Nephron progenitor cell (in vitro differentiated cells): ENCODE measurements at places on chromosomes 1 and 21.

- no peak for DNase-seq
Measured at GRCh38 chr1:54591127-54591756, 32.1 kb downstream of the FAM151A start.

GRCh38 chr21:41766883-41767605 is at the start of gene RIPK4:
TSS of gene RIPK4 (minus strand) at chr21:41767052. CDS start at chr21:41767041, 11 bp downstream.
- peak; percentile 77 for DNase-seq

DNA sequence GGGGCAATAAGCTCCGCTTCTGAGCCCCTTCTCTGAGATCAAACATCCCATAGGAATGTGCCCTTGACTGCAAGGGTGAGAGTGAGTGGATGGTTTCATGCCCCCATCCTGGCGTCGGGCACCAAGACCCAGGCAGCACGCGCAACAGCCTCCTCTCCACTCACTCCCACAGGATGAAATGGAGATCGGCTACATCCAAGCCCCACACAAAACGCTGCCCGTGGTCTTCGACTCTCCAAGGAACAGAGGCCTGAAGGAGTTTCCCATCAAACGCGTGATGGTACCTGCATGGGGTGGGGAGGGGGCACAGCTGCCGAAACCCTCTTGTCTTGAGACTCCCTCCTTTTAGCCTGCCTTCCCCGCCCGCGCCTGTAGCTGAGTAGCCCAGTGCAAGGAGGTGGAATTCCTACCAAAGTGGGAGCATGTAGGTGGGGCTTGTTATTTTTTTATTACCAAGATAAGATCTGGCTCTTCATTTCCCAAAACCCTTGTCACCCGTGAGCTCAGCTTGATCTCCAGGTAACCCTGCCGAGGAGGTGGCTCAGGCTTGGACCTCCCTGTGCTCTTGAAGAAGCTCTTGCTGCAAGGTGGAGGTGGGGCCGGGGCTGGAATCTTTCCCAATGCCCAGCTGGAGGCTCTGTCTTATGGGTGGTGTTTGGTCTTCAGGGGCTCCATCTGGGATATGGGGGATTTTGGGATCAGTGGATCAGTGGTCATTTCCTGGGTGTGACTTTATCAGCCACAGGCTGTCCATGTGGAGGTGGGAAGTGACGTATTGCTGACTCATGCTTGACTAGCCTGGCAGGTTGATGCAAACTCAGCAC is 24.0 kb upstream of the PADI6 start:
- DNase-seq: no peak

DNA sequence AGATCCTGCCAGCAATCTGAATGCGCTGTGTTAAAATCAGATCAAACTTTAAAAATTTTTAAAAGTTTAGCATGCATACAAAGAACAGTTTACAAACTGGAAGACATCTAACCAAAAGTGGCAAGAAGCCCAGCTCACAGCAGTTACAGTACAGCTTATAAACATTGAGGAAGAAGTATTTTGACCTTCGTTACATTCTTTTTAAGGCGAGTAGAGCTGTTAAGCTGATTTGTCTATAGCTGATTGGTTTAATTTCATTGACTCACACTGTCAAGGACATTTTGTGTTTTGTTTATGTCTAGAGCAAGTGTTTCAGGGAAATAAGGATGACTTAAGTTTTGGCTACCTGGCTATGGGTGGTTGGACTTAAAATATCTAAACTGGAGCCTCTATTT is 3.0 kb upstream of the PGM1 start:
- no peak for DNase-seq

- no peak for DNase-seq
Measured at GRCh38 chr1:172909606-172910326, 141.0 kb downstream of the TNFSF18 start.

- no peak for DNase-seq
Measured at GRCh38 chr21:42486072-42486471, 10.0 kb downstream of the RSPH1 start.

- peak; percentile 64 for DNase-seq
Measured at GRCh38 chr1:43007377-43008114, 48.9 kb upstream of the SLC2A1 start.

GRCh38 chr21:17793246-17794123 is 25.7 kb downstream of the C21orf91 start:
- DNase-seq: no peak

- no peak for DNase-seq
Measured at GRCh38 chr1:923991-924655, 400 bp downstream of the SAMD11 start.

DNA sequence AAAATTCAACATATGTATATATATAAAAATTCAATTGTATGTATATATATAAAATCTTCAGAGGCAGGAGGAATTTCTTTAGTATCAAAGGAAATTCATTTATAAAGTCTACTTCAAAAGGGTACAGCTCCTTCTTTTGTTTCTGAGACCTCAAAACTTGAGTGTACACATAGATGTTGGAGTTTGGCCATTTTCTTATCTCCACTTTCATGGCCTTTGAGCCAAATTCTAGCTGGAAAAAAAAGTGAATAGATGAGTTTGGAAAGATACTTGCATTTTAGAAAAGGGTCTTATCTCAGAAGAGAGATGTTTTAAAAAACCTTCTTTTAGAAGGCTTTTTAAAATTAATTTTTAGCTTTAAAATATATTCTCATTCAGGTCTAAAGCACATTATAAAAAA is 103.2 kb downstream of the ATF6 start:
- no peak for DNase-seq

- DNase-seq: no peak
Measured at GRCh38 chr1:56520016-56520601, 59.3 kb downstream of the PLPP3 start.

DNA sequence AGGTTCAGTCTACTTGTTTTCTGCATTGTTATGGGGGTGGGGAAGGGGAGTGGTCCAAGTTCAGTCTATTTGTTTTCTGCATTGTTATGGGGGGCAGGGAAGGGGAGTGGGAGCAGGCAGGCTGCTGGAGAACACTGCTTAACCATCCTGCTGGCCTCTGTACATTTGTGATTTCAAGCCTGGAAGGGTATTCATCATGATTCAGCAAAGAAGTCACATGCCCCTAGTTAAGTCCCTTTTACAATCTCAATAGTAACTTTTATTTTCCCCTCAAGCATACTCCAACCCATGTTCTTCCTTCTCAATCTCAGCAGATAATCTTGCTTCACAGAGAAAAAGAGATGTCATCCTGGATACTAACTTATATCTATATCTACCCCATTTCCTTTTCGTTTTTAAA is 7.9 kb downstream of the LYST start:
- no peak for DNase-seq

- DNase-seq: no peak
Measured at GRCh38 chr1:14380408-14380807, 218.1 kb upstream of the KAZN start.

DNA sequence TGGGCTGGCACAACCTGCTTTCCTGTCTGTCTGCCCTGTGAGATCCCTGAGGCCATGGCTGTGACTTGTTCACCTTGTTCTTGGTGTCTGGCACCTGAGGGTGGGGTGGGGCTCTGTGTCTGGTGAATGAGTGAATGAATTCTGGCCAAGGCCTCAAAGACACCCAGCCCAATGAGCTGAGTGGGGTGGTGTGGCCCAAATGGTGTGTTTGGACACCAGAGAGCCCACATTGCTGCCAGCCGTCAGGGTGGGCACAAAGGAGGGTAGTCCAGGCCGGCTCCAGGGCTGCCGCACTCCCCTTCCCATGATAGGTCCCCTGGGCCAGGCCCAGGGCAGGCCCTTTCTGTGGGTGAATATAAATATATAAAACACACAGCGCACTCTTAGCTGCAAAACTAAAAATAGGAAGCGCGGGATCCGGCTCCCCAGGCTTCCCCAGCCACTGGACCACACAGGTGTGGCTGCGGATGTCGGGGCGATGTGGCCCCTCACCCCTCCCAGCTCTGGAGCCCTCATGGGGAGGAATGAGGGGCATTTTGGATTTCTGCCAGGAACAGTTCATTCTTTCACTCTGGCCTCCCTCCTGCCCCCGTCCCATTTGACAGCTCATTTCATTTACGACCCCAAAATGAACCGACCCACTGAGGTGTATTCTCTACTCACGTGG is 33.3 kb downstream of the RUNX3 start:
- no peak for DNase-seq

DNA sequence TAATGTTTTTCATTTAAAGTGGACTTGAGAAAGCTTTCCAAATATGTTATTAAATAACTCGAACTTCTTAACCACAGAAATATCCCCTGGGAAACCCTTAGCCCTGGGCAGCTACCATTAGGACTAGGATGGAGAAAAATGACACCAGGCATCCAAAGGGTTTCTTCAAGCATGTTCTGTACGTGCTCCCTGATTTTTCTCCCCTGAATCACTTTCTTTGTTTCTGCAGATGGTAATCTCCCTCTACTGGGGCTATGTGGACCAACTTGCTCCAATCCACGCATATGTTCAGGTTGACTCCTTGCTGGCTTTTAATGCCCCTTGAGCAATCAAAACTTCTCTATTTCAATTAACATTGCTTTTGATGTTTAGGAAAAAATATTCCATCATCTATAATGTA is 312.7 kb upstream of the C1orf87 start:
- DNase-seq: no peak

- no peak for DNase-seq
Measured at GRCh38 chr1:198856601-198857000, 217.8 kb downstream of the PTPRC start.
